ENCODE measurements at places on chromosomes 16 and 17.

DNA sequence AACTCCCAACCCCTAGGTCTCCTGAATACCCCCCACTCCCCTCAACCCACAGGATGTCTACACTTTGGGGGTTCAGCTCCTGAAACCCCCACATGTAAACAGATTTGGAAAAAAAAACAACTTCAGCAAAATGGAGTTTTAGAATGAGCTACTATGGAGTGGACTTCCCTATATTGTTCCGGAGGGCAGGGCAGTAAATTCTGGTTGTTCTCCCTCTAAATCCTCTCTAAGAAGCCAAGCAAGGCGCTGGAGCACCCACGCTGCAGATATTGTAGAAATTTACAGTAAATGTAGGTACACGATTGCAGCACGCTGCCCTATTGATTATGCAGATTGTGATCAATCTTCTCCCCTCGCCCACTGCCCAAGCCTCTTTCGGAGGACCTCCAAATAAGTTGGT, 8.5 kb upstream of the ZFHX3 start:
- DNase-seq, result no peak

GRCh38 chr16:17072104-17072503, 398.7 kb downstream of the XYLT1 start:
- DNase-seq, result no peak

- no peak for DNase-seq
Measured at GRCh38 chr16:22788193-22788530, 25.8 kb upstream of the HS3ST2 start.

GRCh38 chr16:70681382-70682238, 4.2 kb downstream of the MTSS2 start:
- no peak for DNase-seq

DNA sequence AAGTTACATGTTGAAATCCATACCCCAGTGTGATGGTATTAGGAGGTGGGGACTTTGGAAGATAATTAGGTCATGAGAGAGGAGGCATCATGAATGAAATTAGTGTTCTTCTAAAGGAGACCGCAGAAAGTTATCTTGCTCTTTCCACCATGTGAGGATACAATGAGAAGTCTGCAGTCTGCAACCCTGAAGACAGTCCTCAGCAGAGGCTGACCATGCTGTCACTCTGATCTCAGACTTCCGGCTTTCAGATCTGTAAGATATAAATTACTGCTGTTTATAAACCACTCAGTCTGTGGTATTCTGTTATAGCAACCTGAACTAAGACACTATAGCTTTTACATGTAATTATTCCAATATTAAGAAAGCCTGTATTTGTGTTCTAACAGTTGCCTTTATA, 116.7 kb upstream of the CES5A start:
- no peak for DNase-seq

DNA sequence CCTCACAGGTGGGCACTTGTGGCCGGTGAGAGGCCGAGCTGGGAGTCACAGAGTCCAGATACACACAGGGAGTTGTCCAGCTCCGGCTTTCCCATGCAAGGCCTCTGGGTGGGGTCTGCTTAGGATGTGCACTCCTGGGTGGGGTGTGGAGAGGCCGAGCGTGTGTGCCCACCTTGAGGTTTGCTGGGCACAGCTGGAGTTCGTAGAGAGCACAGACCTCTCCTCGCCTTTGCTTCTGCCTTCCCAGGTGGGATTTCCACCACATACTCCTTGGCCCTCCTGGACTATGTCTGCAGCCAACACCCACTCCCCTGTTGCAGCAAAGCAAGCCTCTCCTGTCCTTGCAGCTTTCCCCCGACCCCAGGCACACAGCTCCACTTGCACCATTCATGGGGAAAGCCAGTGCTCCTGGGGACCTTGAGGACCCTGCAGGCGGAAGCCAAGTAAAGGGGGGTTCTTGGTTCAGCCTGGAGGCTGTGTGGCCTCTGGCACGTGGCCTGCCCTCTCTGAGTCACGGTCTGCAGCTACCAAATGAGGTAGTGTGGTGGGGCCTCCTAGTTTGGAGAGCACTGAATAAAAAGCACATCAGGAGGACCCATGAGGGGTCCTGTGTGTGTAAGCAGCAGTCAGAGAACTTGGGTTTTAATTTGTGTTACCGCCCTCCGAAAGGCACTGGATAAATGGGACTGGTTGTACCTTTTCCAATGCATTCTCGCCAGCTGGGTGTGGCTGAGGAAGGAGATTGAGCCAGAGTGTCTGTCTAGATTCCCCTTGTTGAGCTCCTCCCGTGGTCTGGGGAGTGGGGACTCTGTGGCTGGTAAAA, 31.5 kb downstream of the MPRIP start:
- DNase-seq, result peak; percentile 22

GRCh38 chr16:78689536-78689935, 590.1 kb downstream of the WWOX start:
- no peak for DNase-seq

DNA sequence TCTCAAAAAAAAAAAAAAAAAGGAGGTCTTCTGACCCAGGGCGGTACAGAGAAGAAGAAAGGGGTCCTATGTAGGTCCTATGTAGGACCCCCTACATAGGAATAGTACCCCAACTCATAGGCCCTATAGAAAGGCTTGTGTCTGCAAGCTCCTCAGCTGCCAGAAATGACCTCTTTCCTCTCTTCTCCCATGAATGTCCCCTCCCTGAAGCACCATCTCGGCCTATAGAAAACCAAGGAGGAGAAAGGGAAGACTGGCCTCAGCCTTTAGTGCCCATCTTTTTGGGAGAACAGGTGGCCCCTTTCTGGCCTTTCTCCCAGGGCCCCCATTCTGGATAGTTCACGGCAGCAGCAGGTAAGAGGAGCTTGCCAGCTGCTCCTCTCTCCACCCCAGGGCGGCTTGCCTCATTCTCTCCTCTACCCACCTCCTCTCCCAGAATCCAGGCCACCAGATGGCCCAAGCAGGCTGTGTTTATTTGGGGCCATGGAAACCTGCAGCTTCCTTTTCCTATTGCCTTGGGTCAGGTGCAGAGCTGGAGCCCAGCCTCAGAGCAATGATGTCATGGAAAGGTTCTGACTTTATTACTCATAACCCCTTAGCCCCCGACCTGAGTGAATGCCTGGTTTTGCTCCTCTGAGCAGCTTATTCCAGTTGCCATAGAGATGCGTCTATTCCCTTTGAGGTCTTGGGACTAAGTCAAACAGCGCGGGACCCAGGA, 1.6 kb upstream of the MRPL58 start:
- peak; percentile 35 for DNase-seq

DNA sequence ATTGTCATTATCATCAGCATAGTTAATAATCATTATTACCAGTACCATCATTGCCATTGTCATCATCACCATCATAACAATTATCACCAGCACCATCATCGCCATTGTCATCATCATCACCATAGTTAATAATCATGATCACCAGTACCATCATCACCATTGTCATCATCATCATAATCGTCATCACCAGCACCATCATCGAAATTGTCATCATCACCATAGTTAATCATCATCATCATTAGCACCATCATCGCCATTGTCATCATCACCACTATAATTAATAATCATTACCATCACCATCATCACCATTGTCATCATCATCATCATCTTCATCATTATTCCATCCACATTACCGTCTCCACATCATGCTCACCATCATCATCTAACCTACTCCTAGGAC, 13.5 kb downstream of the PDILT start:
- DNase-seq, result no peak

GRCh38 chr17:557371-557770, 157.3 kb downstream of the VPS53 start:
- peak; percentile 38 for DNase-seq

DNA sequence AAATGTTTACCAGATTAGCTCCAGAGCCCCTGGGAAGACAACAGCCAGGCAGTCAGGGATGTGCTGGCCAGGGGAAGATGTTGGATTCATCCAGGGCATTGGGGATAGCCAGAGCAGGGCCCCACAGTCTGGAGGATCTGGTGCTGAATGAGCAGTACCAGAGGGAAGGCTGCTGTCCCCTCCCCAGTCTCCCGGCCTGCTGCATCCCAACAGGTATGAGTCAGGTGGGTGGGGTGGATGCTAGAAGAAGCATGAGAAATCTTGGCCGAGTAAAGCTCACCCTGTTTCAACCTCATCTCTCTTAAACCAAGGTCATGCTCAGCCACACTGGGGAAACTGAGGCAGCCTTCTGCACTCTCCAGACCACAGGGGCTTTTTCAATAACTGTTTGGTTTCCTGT, 71.9 kb upstream of the SEC14L1 start:
- no peak for DNase-seq

GRCh38 chr16:67864594-67864993, 8.3 kb upstream of the EDC4 start:
- no peak for DNase-seq

DNA sequence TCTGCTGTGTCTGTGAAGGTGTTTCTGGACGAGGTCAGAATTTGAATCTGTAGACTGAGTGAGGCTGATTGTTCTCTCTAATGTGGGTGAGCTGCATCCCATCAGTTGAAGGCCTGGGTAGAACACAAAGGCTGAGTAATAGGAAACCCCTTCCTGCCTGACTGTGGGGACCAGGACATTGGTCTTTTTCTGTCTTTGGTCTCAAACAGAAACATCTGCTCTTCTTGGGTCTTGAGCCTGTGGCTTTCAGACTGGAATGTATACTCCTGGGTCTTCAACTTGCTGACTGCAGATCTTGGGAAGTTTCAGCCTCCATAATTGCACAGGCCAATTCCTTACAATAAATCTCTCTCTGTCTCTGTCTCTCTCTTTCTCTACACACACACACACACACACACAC, 19.6 kb upstream of the LRRC75A start:
- no peak for DNase-seq

DNA sequence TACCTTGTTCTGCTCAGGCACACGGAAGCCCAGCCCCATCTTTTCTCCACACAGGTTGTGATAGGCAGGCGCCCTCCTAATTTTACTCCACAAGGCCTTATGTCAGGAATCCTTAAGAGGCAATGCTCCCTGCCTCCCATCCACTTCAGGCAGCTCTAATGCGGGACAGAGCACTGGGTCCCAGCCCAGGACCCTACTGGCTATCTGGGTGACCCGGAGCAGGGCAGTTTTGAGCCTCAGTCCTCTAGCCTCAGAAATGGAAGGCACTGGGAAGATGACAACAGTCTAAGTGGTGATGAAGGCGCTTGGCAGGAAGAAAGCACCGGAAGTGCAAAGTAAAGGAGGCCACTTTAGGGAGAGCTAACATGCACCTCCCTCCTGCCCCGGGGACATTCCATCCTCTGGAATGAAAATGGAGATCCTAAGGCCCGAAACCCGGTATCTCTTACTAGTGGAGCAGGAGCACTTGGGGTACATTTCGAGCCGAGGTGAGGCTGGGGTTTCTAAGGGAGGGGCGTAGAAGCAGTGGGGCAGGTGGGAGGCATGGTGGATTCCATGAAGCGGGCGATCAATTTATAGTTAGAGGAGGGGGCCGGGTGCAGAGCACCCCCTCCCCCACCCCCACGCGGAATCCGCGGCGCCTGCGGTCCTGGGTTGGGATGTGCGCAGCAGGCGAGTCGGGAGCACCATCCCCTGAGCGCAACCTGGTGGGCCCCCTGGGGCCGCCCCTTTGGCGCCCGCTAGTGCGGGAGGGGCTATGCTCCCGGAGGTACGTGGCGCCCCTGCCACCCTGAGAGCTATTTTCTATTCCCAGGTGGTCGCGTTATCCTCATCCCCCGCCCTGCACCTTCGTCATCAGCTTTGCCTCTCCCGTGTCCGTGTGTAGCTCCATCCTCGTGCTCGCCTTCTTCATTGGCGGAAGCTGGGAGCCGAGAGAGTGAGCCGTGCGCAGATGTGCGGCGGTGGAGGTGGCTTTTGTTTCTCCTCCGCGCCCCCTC, 4.9 kb downstream of the MT1F start:
- no peak for DNase-seq

GRCh38 chr17:7114875-7115614, 423 bp upstream of the ASGR2 start:
- DNase-seq, result no peak

- no peak for DNase-seq
Measured at GRCh38 chr17:79612468-79613194, 1.8 kb upstream of the RBFOX3 start.

DNA sequence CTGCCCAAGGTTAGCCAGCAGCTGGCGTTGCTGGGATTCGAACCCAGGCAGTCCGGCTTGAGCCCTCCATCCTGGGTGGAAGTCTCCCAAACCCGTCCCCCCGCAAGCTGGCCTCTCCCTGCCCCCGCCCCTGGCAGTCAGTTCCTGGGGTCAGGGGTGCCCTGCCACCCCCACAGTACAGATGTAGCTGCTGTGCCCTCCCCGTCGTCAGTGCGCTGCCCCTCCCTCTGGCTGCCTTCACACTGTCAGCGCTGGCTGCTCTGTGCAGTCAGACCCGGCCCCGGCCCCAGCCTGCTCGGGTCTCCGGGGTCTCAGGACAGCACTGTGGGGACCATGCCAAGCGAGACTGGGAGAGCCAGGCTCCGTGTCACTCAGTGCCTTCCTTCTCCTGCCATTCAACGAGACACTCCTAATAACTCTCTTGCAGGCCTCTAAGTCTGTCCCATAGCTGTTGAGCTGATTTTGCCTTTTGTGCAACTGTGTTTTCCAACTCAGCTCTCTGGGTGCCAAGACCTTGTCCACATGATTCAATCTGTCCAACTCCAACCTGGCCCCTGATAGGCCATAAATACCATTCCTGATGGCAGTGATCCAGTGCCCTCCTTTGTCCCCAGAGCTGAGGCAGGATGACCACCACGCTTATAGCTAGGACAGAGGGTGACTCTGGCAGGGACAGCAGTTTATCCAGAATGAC, 55.5 kb upstream of the IL34 start:
- DNase-seq, result no peak

- DNase-seq, result peak; percentile 92
Measured at GRCh38 chr17:60506312-60506711, 19.7 kb downstream of the APPBP2 start.

DNA sequence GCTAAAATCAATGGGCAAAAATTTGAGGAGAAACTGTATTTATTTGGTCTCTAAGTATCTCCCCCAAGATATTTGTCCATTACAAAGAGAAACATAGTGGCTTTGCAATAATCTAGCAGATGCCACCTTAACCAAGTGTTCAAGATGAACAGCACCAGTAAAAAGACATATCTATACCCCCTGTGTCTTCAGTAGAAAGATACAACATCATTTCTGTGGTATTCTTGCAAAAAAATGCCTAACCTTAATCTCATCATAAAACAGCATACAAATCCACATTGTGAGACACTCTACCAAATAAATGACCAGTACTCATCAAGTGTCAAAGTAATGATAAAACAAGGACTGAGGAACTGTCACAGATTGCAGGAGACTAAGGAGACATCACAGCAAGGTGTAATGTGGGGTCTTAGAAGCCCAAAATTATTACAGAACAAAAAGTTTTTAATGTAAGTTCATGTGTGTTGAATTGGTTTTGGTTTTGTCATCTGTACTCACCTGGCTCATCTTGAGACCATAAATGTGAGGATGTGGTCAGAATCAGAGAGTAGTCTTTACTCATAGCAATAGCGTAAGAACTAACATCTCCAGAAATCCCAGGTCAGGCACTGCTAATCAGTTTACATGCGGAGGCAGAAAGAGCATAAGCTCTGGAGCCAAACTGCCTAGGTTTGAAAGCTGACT, 77.2 kb downstream of the AATF start:
- DNase-seq, result no peak

- DNase-seq, result no peak
Measured at GRCh38 chr16:89705006-89705405, 3.5 kb upstream of the SPATA2L start.
